ENCODE measurements at places on chromosomes 1 and 21. TPM values are rescaled to one million over a fixed set of nuclear protein-coding genes. Genes with fewer than 3 reads are reported as not detected.

DNA sequence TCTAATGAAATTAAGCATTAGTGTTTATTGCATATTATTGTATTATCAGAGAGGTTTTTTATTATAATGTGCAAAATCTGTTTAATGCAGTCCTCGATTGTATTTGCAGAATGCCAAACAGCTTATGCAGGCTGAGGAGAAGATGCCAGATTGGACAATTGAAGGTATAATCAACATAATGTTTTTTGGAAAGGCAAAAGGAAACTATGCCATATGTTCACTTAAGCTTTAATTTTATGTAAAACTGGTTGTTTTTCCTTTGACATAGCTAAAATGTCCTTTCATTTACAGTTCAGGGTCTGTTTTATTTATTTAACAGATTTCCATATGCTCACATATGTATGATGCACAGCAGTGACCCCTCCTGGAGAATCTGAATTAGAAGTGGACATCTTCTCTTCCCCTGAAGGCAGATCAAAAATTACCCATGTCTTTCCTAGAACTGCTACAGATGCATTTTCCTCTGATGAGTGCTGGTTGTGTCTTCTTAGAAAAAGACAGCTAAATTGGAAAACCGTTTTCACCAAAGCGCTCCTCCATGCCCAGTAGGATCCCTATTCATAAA lies 143.5 kb upstream of the USH2A start:
- DNase-seq = peak; percentile 82

DNA sequence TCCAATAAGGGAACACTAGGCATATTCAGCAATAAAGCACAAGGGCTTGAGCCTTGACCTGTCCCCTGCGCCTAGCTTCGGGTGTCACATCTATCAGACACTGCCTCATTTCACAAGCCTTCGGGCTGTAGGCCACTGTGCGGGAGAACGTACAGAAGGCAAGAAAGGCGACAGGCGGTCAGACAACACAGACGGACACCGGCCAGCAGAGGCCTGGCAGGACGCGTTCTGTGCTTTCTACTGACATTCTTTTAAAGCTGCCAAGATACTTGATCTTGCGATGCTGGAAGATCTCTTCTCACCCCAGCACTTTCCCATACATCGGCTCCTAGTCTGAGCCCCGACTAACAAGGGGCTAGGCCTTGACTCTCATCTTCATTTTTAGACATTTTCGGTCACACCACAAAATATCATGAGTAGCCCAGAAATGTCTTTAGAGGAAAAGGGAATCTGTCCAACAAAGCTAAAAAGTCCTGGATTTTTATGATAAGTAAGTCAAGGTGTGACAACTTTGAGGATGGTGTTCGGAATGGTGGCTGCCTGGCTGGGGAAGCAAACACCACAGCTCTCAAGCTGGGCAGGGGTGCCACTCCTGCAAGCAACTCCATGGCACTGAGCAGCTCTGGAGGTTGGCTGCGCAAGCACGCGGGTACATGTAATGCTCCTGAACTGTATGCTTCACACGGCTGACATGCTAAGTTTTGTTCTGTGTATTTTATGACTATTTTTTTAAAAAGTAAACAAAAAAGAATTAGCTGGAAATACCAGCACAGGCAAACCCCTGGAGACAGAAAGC lies 18.7 kb downstream of the RIPK4 start:
- DNase-seq = no peak

DNA sequence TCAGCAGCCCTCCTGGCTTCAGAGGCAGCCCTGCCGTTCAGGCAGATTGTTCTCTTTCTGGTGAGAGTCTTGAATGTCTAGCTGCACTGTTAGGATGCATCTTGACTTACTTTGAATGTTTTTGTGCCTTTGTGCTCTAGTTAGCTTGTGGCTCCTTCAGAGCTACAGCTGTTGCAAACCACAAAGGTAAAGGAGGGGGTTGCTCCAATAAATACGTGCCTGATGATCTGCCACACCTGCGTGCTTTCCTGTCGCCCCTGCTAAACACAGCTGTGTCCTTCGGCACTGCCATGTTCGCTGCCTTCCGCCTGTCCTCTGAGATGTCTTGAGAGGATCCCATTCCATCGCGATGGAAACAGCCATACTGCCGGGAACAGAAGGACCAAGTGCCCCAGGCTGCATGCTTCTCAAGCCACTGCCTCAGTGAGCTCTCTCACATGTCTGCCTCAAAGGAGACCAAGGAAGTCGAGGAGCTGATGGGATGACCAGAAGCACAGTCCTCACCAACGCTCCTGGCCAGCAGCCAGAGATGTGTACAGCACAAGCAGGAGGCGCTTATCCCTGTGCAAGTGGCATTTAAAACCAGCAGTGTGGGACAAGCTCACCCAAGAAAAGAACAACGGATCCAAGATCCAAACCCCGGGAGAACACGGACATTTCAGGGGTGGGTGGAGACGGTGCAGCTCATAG lies 12.0 kb upstream of the SMIM12 start:
- no peak for DNase-seq

- no peak for DNase-seq
Measured at GRCh38 chr1:64517640-64518039, 47.7 kb downstream of the CACHD1 start.

- no peak for DNase-seq
Measured at GRCh38 chr1:30650968-30651320, 72.4 kb downstream of the MATN1 start.

- no peak for DNase-seq
Measured at GRCh38 chr1:154628121-154628405, 20.1 kb upstream of the ADAR start.

DNA sequence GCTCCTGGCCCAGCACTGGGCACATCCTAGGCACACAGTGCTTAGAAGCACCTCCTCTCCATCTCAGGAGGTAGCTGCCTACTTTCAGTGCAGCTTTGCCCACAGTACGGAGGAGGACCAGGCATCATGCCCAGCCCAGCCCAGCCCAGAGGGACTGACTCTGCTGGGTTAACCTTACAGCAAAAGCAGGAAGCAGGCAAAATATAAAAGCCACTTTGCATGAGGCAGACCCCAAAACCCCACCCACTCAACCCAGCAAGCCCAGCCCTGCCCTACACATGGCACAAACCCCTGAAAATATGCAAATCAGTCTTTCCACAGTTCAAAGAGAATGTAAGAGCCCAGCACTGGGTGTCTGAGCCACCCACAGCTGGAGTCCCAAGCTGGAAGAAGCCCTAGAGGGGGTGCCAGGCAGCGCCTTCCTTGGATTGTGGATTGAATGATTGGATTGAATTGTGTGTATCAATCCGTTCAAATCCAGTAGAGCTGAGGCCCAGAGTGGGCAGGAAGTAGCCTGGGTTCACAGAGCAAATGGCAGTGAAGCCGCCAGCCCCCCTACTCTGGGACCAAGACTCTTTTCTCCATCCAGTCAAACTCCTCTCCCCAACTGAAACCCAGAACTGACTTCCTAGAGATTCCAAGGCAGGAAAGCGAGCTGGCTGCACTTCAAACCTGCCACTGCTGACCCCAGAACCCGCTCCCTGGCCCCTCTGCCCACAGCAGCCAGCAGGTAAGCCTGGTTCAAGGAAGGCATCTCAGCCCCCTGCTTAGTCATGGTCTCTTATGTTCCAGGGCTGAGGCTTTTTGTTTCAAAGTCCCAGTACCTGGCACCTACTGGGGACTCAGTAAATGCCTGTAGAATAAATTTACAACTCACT lies 117.7 kb downstream of the LACTBL1 start:
- no peak for DNase-seq

DNA sequence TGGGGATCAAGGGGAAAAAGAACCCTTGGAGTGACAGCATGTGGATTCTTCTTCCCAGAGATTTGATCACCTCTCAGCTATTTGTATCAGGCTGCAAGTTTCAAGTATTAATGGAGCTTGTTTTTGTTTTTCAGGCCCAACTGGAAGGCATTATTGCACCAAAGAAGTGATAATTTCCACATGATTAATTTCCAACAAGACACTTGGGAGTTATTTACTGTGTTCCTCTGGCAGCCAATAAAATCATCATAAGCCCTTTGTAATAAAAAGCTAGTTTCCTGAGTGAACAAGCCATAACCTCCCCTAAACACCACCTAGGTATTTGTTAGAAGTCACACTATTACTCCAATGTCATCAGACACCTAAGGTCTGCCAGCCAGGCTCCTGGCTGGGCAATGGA lies 8.2 kb downstream of the DNALI1 start:
- DNase-seq = no peak

DNA sequence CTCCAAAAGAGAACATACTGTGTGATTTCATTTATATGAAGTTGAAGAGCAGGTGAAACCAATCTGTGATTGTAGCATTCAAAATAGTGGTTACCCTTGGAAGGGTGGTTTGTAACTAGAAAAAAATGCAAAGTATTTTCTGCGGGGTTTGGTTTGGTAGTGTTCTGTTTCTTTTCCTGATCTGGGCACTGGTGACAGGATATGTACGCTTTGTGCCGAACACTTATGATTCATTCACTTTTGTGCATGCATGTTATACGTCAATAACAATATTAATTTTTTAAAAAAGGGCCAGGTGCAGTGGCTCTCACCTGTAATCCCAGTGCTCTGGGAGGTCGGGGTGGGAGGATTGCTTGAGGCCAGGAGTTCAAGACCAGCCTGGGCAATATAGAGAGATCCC lies 63.8 kb downstream of the CD34 start:
- DNase-seq = peak; percentile 91

- no peak for DNase-seq
Measured at GRCh38 chr1:171965777-171966176, 124.5 kb downstream of the DNM3 start.

- no peak for DNase-seq
Measured at GRCh38 chr1:165056914-165057313, 299.6 kb downstream of the LMX1A start.

GRCh38 chr1:202105571-202106339 lies 17.0 kb upstream of the GPR37L1 start:
- DNase-seq = peak; percentile 56

DNA sequence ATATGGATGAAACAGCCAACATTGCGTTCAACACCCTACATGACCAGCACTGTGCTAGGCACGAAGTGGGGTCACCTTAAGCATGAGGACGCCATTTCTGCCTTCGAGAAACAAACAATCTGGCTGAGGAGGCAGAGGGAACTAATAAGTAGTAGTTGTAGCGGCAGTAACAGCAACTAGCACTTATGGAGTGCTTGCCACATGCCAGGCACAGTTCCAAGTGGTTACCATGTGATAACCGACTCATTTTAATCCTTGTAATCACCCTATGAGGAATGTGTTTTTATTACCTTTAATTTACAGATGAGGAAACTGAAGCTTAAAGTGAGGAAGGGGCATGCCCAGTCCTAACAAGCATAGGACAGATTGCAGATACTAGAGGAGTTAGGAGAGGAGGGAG lies 33.7 kb downstream of the KCND3 start:
- DNase-seq = no peak

DNA sequence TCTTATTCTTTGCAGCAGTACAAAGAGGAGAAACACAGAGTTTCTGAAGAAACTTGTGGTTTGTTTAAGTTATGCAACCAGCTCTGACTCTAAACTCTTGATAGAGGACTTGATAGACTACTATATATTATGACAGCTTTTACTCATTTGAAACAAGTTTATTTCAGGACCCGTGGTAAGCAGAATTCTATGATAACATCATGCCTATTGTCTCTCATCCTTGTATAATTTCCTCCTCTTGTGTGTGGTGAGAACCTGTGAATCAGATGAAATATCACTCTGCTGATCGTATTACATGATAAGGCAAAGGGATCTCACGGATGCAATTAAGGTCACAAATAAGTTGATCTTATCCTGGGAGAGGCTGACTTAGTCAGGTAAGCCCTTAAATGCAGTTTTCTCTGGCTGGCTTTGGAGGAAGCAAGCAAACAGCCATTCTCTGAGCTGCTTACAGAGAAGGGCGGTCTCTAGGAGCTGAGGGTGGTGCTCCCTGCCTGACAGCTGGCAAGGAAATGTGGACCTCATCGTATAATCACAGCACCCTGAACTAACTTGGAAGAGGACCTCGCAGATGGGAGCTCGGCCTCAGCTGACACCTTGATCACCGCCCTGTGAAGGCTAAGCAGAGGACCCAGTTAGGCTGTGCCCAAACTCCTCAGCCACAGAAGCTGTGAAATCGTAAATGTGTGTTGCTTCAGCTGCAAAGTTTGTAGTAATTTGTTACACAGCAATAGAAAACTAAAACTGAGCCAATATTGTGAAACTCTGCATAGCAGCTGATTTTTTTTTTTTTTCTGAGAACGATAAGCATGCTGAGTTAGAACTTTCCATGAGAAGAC lies 151.1 kb upstream of the DPT start:
- peak; percentile 7 for DNase-seq

Gene HHIPL2
- 1.2 TPM for total RNA-seq

Gene NUF2
- 35.6 TPM for total RNA-seq

Gene ACBD6
- 69.6 TPM for total RNA-seq

Gene COL16A1
- total RNA-seq = 5.0 TPM

Gene PTPN14
- 12.6 TPM for total RNA-seq

Gene OR2L13
- total RNA-seq = not detected

Gene FTCD
- 0.58 TPM for total RNA-seq
